ENCODE measurements at places on chromosomes 2 and 18.

DNA sequence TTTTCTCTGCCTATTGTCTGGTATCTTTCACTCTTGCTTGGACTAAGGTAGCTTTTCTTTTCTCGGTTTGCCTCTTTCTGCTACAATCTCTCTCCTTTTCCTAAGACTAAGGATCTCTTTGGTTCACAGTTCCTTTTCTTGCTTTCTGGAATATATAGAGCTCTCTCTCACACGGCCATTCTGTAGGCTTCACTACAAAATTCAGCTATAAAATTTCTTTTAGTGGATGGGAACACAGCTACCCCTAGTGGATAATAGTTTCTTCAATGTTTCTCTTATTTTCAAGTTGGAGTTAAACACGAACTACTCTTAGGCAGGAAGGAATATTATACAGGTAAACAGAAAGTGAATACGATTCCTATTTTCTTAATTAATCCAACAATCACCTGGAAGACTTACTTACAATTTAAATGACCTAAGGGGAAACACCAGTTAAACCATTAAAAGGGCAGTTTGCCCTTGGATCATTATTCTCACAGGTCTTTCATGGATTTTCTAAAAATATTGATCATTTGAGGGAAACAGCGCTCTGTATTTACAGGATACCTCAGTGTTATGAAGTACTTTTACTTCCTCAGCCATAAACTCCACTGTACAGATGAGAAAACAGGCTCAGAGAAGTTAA, 140.5 kb downstream of the LRP2 start:
- peak; percentile 54 for DNase-seq

- DNase-seq: no peak
Observed at GRCh38 chr2:37389989-37390765, 45.7 kb downstream of the QPCT start.

- no peak for DNase-seq
Observed at GRCh38 chr18:30997223-30997622, 45.3 kb downstream of the DSC3 start.

DNA sequence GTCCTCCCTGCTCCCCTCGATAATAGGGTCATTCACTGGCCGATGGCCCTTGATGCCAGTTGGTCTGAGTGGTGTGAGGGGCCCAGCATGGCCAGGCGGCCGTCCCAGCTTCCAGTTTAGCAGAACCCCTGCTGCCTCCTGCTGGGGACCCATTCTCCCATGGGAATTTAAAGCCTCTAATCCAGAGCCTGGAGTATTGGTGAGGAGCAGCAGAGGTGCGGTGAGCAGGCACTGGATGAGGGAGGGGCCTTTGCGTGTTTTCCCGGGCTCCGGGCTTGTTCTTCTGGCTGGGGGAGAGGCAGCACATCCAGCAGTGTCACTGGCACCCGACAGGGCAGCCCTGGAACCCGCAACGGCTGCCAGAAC, 17.4 kb downstream of the KCNIP3 start:
- DNase-seq: no peak

GRCh38 chr2:66538291-66538690, 103.4 kb downstream of the MEIS1 start:
- no peak for DNase-seq

DNA sequence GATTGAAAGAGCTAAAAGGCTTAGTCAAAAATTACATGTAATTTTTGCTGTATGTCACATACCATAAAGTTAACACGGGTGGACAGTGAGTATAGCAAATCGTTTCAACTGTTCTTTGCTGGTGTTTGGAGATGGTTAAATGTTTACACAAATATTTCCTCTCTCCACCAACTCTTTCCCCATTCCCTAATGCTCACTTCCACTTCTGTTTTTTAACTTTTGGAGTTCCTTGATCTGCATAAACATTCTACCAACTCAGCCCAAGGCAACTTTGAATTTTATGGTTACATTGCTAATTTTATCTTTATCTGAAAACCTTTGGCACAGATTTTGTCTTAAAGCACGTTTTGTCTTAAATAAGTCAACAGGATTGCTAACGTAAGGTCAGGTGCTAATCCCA, 1.9 kb upstream of the SPOPL start:
- DNase-seq: no peak

DNA sequence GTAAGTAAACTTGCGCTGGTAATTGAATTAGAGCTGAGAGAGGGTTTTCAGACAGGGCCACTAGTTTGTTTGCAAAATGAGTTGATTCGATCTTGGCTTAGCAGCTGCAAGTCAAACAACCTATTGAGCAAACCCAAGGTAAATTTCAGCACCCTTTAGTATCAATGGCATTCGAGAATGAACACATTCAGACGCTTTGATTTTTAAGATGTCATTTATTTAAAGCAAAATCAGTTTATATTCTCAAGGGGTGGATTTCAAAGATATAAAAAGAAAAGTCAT, 44.2 kb downstream of the TGIF1 start:
- DNase-seq: no peak

- peak; percentile 25 for DNase-seq
Observed at GRCh38 chr2:65057391-65058052, 1.3 kb downstream of the CEP68 start.

GRCh38 chr2:178246696-178247095, 52.4 kb downstream of the OSBPL6 start:
- DNase-seq: no peak

DNA sequence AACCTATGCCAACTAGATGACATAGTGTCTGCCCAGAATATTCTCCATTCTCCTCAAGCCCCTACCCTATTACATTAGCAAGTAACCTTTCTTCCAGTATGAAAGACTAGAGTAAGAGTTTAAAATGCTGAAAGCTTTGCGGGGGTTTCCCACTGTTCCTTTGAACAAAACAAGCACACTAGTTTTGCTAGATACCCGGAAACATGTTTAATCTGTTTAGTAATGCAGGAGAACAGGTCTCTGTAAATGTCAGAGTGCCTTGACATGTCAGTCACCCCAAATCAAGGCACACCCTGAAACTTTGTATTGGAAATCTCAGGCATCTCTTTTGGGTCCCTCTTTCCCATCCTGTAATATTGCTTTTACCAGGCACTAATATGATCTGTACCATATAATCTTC, 11.6 kb downstream of the GALNT5 start:
- no peak for DNase-seq

DNA sequence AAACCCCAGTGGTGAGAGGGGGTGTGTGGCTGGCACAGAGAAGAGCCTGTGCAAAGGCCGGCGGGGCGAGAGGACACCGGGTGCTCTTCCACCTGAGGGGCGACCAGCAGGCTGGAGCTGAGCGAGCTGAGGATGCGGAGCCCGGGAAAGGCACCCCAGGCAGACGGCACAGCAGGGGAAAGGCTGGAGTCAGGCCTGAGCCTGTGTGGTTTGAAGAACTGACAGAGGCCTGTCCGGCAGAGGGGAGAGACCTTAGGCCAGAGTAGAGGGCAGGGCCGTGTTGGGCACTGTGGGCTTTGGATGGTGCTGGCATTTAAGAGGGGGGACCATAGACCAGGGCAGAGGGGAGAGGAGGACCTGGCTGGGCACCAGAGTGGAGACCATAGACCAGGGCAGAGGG, 149.8 kb downstream of the RTP5 start:
- DNase-seq: no peak

DNA sequence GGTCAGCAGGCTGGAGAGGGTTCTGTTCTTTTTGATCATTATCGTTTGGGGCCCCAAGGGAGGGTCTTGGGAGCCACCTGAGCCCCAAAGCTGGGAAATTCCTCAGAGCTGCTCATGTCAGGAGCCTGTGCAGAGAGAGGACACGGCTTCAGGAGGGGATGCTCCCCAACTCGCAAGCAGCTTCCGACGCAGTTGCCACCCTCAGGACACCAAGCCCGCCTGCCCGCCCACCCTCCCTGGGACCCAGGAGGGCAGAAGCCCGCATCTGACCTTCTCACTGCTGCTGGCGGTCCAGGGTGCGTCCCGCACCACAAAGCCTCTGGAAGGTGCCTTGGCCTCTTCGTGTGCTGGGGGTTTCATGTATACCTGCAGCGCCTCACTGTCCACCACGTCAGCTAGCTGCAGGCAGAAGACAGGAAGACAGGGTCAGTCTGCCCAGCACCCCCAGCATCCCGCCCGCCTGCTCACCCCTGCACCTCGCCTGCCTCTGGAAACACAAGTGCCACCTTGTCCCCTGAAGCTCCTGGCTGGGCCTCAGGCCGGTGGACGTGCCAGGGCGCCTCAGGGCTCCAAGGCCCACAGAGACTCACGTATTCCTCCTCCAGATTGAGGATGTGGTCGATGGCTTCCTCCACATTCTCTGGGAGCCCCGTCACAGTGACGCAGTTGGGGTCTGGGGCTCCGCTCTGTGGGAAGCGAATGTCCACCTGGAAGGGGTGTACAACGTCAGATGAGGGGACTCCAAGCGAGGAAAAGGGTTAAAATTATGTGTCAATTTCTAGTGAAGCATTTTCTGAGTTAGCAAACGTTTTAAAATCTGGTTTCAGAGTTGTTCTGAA, 41.3 kb downstream of the ANO7 start:
- no peak for DNase-seq

DNA sequence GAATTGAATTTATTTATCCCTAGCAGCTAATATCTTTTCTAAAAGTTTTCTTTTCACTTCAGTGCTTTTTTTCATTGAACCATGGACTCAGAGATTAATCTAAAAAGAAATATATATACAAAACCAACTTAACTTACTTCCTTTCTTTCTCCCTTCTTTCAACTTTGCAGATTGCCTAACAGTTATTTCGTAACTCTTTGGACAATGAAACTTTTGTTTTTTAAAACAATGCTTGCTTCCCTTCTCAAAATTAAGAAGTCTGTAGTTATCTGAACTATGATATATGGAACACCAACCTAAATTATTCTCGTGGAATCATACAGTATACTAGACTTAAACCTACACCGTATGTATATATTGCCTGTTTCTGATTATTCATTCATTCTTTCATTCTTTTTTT, 62.9 kb downstream of the MIB1 start:
- no peak for DNase-seq

DNA sequence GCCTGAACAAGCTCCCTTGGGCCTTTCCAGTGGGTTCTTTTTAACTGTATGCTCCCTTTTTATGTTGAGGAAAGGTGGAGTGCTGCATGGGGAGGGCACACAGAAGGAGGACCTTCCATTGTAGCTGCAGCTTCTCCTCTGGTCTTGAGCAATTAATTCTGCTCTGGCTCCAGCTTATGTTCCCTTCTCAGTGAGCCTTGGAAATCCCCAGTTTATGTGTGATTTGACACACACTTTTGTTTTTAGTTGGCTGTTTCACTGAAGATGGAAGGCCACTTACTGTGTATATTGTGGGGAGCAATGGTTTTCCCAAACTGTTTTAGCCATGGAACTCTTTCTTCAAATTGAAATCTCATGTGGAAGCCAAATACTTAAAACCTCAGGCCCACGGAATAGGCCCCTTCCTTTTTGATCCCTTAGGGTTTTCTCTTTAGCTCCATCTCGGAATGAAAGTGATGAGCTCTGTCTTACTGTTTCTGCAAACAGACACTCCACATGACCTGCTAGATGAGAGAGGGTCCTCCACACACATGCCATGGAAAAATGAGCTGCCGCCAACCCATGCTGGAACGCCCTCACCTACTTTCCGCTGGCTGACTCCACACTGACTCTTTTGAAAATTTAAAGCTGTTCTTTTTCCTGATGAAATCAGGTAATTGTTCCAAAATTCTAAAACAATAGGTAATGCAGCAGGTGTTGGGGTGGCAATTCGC, 280.9 kb upstream of the SIX2 start:
- no peak for DNase-seq

GRCh38 chr2:46378616-46379015, 81.4 kb downstream of the EPAS1 start:
- DNase-seq: no peak

- DNase-seq: no peak
Observed at GRCh38 chr2:217857624-217858506, 144.9 kb downstream of the TNS1 start.

DNA sequence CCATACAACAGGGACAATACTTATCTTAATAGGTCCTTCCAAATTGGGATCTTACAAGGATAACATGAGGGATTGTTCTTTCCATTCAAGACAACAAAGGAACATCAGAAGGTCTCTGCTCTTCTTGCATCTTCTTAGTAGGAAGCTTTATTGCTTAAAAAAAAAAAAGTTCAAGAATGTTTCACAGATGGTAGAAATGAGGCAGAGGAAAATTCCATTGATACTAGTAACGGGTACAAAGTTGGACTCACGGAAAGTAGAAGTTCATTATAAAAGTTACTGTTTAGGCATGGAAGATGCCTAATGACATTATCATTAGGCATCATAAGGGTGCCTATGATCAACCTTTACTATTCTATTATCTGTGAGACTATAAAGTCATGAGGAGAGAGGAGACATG, 136.2 kb downstream of the LAMA3 start:
- DNase-seq: no peak

DNA sequence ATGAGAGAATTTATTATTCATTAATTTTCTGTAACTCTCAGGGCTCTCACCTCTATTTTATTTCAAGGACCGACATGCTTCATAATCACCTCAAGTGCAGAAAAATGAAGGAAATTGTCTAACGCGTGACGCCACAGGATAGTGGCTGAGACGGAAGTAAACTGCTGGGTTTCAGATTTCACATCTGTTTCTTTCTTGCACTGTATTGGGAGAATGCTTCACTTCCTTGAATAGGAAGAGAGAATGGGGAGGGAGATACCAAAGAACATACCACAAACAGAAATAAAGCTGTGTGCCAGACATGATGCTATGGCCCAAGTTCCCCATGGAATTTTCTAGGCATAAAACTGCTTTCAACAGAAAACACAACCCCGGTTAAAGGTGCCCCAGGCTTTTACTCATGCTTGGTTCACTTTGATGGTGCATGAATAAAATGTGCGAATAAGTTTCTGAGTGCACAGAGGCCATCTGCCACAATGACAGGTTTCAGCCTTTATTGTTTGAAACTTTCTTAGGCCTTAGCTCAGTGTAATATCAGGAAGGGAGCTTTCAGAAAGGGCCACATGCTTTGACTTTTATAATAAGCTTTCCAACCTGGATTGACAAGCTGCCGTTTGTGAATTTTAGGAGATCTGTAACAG, 1116.4 kb downstream of the SOCS6 start:
- DNase-seq: no peak

GRCh38 chr2:162069267-162069903, 4.6 kb downstream of the DPP4 start:
- no peak for DNase-seq

DNA sequence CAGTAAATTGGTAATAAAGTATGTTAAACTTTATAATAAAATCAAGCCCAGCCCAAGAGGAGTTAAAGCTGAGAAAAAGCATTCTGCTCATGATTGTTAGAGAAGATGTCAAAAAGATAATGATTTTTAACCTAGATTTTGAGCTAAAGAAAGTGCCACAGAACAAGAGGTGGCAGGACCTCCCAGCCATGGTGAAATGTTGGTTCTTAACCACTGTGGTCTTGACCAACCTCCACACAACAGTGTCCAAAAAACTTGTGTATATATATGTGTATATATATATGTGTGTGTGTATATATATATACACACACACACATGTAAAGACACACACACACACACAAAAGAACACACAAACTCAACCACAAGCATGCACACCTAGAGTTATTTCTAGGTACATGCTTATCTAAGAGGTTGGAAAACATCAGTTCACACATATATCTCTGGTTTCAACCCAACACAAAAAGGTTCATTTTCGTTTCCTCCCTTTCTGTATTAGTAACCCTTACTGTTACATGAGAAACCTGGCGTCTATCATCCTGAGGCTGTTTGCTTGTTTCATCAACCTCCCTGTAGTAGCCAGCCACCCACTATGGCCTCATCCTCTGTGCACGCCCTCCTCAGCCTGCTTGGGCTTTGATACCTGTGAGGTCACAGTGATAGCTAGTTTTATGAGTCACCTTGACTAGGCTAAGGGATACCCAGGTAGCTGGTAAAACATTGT, 631.8 kb upstream of the ID2 start:
- no peak for DNase-seq

- no peak for DNase-seq
Observed at GRCh38 chr2:159904959-159905305, 106.9 kb upstream of the CD302 start.
